ENCODE measurements at places on chromosomes 12 and 14.

DNA sequence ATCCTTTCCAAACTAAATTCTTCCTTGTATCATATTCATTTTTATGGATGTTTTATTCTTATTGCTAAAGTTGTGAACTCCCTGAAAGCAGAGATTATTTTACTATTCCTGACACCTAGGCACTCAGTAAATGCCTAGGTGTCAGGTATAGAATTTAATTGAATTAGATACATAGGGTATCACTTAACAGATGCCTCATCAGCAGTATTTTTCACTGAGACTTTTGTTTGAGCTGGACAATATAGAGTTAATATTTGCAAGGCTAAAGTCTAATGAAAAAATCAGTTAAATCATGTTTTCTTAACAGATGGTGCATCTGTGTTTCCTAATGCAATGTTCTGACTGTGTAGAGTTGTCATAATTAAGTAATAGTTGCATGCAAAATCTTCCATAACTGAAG lies 182.7 kb downstream of the DERA start:
- DNase-seq = no peak

DNA sequence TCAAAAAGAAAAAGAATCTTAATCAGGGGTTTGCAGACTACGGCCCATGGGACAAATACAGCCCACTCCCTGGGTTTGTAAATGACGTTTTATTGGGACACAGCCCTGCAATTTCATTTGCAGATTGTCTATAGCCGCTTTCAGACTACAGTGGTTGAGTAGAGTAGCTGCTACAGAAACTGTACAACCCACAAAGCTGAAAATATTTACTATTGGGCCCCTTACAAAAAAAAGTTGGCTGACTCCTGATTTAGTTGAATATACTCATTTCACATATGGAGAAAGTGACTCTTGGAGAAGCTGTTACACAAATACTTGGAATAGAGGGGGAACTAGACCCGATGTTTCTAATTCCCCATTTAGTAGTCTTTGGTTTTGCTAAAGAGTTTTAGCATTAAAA lies 162.5 kb upstream of the NOS1 start:
- no peak for DNase-seq

DNA sequence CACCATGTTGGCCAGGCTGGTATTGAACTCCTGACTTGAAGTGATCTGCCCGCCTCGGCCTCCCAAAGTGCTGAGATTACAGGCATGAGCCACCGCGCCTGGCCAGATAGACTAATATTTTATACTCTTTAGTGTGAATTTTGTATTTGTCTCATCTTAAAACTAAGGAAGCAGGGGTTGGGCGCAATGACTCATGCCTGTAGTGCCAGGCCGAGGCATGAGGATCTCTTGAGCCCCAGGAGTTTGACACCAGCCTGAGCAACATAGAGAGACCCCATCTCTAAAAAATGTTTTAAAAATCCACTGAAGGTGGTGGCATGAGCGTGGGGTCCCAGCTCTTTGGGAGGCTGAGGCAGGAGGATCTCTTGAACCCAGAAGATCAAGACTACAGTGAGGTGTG lies 9.0 kb downstream of the DYNC1H1 start:
- DNase-seq = no peak

DNA sequence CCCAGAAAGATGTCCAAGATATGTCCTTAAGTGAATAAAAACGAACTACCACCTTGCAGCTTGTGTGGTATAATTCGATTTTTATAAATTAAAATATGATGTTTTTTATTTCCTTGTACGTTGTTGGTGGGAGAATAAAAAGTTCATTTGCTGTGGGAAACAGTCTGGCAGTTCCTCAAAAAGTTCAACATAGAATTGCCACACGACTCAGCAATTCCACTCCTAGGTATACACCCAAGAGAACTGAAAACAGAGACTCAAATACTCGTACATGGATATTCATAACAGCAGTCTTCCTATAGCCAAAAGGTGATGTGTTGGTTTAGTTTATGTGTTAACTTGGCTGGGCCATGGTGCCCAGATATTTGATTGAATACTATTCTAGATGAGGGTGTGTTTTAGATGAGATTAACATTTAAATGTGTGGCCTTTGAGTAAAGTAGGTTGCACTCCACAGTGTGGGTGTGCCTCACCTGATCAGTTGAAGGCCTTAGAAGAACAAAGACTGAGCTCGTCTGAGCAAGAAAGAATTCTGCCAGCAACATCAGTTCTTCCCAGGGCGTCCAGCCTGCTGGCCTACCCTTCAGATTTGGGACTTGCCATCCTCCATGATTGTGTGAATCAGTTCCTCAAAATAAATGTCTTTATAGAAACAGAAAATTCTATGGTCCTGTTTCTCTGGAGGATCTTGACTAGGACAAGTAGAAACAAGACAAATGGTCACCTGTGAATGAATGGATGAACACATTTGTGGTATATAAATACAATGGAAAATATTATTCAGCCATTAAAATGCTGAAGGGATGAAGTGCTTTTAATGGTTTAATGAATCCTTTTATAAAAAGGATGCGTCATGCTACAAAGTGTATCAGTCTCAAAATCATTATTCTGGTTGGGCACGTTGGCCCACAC lies 5.1 kb upstream of the DENR start:
- DNase-seq = no peak

GRCh38 chr12:107660235-107660634 lies 25.4 kb upstream of the PWP1 start:
- DNase-seq = no peak

GRCh38 chr12:67394550-67394949 lies 125.4 kb downstream of the CAND1 start:
- DNase-seq = peak; percentile 42

DNA sequence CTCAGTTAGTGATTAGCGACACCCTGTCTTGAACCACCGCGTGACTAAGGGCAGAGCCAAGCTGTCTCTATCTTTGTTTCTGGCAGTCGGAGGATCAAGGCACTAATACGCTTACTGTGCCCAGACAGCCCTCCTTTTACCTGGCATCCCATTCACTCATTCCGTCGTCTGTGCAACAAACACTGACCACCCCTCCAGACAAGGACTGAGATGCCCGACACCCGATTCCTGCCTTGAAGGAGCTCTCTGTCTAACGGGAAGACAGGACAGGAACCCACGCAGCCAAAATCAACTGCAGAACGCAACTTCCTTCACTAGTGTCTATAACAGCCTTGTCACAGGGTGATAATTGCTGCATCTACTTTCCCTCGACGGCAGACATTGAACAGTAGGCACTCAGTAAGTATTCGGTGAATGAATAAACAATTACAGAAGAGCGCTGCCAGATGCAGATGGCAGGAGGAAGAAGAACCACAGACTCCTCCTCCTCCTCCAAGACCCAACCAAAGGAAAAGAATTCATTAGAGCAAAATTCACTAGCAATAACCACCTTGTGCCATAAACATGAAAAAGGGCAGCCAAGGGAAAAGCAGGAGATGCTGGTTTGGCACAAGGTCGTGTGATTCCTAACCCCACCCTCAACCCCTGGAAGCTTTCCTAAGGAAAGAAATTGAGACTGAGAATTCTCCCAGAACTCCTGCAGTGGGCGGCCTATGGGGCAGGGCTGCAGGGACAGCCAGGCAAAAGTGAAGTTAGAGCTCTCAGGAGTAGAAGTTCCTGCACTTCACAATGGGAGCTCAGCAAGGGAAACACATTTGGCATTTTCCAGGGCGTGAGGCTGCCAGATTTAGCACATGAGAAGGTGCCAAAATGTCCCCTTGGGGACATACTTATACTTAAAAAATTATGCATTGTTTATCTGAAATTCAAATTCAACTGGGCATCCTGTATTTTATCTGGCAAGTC lies 186.6 kb upstream of the DIO3 start:
- DNase-seq = no peak

GRCh38 chr12:50282721-50283228 lies 545 bp downstream of the LIMA1 start:
- DNase-seq = no peak

GRCh38 chr14:44414646-44415045 lies 92.4 kb downstream of the FSCB start:
- no peak for DNase-seq

GRCh38 chr12:26001530-26001929 lies 43.0 kb downstream of the RASSF8 start:
- no peak for DNase-seq

DNA sequence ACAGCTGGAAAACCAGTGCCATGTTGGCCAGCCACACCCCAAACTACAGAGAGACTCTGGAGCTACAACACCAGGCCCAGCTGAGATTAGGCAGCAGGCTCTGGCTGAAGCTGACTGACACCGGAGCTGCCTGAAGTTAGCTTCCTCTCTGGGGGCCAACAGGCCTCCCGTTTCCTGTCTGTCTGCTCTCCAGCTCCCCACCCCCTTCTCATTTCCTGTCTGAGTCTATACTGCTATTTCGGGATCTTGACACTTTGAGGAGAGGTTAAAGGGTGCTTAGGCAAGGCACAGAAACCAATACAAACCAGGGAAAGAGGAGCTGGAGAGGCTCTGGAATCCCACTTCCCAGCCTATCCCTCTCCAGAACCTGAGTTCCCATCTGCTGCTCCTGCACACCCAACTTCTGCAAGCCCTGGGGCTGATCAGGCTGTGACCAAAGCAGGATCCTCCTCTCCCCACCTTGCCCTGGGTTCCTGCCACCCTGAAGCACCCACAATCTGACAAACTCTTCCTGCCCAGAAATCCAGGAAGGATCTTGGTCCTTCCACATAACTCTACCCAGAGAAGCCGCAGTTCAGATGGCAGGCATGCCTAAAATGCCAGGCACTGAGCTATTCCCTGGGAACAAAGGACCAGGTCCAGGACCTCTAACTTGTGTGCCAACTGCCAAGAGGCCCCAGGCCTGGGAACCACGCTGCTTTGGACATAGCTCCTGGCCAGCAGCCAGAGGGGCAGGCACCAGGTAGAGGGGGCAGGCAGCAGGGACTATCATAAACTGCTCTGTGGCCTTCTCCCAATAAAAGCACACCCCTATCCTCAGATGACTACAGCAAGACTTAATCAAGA lies 39.9 kb downstream of the PRPF40B start:
- DNase-seq = peak; percentile 50

GRCh38 chr14:51028851-51029754 lies 65.8 kb downstream of the TRIM9 start:
- DNase-seq = no peak

DNA sequence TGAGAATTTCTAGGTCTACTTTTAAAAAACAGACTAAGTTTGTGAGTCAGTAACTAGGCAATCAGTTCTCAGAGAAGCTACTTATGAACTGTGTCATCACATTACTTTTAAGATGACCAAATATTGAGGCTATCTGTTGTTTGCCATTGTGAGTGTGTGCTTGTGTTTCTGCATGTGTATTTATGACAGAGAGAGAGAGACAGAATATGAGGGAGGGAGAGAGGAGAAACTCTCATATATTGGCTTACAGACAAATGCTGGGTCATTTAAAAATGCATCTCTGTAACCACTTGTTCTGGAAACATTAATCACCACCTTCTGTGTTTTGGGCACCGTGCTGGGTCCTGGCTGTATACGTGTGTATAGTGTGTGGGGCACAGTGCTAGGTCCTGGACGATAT lies 161.5 kb upstream of the FRMD6 start:
- no peak for DNase-seq

- no peak for DNase-seq
Observed at GRCh38 chr12:106760184-106760531, 14.3 kb upstream of the RIC8B start.

DNA sequence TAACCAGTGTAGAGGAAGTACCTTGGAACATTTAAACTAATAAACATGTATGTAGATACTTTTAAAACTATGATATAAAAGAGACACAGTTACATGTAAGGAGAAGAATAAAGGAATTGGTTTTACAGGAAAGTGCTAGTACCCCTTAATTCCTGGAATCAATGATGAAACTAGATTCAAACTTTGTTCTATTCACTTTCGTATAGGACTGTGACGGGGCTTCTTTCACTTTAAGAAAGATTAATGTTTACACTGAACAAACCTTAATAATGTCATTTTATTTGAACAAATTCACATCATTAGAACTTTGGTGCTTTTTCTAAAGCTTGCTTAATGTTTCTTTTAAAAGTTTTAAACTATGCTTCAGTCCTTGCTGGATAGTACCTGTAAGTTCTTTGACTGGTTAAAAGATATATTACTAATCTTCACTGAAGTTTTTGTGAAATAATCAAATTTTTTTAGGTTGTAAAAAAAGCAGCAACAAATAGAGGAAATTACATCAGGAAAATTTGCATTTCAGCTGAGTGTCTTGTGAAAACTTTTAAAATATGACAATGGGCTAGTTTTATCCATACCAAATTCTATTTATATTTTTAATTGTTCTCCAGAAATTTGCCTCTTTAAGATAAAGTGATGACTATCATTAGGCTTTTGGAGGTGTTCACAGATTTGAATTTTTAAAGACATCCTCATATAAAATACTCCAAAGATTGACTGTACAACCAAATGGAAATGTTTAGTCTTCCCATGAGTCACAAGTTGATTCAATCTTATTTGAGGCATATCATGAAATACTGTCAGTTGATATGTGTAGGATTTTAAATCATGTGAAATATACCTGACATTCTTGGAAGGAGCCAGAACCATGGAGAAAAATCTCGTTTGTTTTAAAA lies 36.2 kb downstream of the PAPOLA start:
- DNase-seq = no peak

DNA sequence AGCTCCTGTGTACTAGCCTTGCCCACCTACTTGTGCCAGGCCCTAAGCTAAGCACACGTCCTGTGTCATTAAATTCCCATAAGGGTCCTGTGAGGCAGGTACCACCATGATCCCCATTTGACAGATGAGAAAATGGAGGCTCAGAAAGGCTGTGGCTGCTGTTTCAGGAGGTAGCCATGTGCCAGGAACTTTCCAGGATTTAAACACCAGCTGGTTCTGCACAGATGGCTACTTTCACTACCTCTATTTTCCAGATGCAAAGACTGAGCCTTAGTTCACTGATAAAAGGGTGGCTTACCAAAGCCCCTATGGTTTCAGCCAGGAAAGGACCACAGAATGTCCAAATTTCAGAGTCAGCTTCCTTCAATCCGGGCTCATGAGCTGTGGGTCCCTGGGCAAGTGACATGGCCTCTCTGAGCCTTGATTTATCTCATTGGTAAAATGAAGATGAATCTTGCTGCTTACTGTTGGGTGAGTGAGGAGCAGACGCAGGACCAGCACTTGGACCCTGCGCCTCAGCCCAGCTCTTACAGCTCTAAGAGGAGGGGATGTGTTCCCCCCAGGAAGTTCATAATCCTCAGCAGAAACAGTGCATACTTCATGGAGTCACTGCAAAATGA lies 23.5 kb downstream of the CMKLR1 start:
- no peak for DNase-seq
